Mesenteric fat pad (tissue), 1 donor: ENCODE measurements at places on chromosomes 13 and 19. TPM values are rescaled to one million over a fixed set of nuclear protein-coding genes. Genes with fewer than 3 reads are reported as not detected.

Gene IGFL2
- total RNA-seq, result not detected

Gene NHLRC3
- total RNA-seq, result 27.5 TPM

Gene F10
- 6.6 TPM for total RNA-seq

Gene GNG7
- 1.7 TPM for total RNA-seq

Gene PAF1
- 29.7 TPM for total RNA-seq

Gene SSC5D
- 13.9 TPM for total RNA-seq

Gene SEMA6B
- total RNA-seq, result 35.1 TPM

Gene PRTN3
- 0.32 TPM for total RNA-seq

Gene TBC1D4
- 44.5 TPM for total RNA-seq

Gene NMRK2
- not detected for total RNA-seq

Gene KLK3
- not detected for total RNA-seq

Gene IZUMO2
- total RNA-seq, result not detected

Gene KLF1
- total RNA-seq, result not detected

GRCh38 chr13:105338006-105338405, 1197.5 kb downstream of the EFNB2 start:
- DNase-seq, result no peak

DNA sequence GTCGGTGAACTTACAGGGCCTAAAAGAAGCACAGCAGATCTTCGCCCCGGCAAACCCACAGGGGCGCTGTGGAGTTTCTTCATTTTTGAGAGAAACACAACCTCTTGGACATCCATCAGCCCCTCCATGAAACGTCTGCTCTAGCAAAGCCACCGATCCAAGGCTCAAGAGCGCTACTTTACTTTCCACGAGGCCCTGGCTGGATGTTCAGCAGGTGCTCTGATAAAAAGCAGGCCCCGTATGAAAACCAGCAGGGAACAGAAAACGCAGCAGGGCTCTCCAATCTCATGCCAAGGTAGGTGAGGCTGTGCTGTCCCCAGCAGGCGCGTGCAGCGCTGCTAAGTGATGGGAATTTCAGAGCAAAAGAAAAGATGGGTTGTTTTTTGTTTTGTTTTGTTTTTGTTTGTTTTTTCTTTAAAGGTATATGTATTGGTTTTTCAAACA, 86.7 kb downstream of the IRS2 start:
- no peak for DNase-seq

DNA sequence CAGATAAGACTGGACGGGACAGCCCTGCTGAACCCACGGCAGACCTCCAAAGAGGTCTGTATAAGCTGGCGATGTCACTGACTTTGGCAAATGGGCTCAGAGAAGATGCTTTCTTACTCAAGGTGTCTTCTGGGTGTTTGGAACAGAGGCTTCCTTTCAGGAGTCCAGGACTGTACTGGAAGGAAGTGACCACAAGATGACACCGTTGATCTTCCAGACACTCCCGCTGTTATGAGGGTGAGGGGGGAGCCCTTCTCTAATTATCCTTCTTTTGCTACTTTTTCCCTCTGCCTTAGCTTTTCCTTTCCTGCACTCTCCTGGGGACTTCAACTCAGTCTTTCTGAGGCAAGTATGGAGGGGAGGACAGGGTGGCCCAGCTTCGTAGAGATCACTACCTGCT, 65.2 kb upstream of the ZNF599 start:
- no peak for DNase-seq

DNA sequence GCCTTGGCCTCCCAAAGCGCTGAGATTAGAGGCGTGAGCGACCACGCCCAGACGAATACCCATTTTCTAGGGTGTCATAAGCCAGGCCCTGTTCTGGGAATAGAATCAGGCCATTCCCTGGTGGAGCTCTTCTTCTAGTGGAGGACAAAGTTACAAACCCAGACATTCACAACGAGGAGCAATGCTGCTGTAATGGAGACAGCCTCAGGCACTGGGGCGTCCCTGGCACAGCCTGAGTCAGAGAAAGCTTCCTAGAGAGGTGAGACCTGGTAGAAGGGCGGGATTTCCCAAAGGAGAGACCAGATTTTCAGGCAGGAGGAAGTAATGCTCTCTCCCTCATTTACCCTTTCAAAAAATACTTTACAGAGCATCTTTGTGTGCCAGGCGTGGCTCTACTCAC, 12.7 kb downstream of the PRKCG start:
- DNase-seq, result no peak

GRCh38 chr13:109794095-109794494, 7.7 kb upstream of the IRS2 start:
- DNase-seq, result no peak

- DNase-seq, result no peak
Measured at GRCh38 chr13:33784738-33785137, 33.2 kb upstream of the RFC3 start.

DNA sequence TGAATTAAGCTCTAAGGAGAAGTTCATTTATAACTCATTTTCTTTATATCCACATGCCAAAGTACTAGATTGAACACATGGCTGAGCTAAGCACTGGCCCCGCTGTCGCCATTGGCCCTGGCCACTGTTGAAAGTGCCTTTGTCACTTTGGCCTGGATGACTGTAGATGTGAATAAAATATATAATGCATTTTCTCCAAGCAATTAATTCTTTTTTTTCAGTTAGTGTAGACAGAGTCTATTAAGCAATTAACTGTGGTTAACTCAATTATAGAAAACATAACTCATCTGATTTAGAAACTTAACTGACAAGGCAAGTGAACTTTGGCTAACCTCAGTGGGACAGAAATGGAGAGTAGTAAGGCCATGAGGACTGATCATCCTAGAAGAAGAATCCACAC, 965.6 kb downstream of the EFNB2 start:
- no peak for DNase-seq

DNA sequence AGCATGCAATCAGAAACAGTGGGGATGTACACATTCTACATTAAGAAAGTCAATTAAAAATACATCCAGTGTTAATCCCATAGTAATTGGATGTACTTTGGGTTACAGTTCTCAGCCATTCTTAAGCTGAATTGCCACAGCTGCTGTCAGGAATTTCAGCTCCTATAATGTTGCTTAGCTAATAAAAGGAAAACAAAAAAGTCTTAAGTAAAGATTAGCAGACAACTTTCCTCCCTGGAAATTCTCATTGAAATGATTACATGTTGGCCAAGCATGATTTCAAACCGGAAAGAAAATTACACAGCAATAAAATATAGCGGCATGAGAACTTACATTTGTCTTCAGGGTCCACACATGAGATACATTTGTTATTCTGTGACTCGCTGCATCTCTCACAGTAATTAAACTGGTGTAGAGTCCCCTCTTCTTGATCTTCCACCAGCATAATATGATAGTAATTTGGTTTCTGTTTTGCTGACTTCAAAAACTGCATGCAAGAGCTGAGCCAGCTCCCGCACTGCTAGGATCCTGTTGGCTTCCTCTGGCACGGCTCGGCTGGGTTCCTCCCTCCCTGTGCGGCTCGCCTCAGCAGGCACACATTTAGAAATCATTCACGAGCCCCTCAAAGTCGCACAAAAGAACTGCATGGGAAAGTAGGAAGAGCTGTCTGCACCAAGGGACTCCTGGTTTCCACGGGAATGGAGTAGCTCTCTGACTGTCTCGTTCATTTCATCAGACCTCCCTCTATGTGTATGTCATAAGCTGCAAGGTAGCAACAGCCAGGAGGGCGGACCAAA, at the start of gene HTR2A:
Gene HTR2A, minus strand, starts transcription at position 713 of the 797 bp plus-strand sequence. CDS start 1,147 bp downstream, outside the sequence.
- DNase-seq, result no peak

DNA sequence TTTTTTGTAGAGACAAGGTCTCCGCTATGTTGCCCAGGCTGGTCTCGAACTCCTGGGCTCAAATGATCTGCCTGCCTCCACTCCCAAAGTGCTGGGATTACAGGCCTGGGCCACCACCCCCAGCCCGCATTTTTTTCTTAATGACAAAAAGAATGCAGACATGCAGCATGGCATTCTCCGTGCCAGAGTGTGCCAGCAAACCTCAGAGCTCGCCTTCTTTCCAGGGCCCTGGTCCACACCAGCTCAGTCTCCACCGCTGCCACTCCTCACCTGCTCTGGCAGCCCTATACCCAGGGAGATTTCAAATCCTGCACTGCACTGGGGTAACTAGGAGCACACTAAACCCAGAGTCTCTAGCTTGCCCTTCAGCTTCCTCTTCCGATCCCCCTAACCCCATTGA, 41.7 kb downstream of the ZIC5 start:
- DNase-seq, result no peak

DNA sequence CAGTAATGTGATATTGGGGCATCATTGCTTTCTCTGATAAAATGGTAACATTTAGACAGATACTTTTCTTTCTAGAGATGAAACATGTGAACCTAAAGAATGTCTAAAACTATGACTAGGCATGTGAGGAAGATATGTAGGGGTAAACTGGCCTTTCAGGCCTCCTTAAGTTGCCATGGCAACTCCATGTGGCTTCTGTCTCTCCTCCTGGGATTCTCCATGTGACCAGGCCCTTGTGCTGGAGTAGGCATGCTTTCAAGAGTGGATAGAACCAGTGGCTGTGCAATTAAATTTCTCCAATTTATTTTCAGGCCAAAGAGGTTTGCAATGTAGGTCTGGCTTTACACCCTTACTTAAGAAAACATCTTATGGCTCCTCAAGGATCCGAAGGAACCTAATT, 130.8 kb downstream of the OLFM4 start:
- DNase-seq, result no peak

DNA sequence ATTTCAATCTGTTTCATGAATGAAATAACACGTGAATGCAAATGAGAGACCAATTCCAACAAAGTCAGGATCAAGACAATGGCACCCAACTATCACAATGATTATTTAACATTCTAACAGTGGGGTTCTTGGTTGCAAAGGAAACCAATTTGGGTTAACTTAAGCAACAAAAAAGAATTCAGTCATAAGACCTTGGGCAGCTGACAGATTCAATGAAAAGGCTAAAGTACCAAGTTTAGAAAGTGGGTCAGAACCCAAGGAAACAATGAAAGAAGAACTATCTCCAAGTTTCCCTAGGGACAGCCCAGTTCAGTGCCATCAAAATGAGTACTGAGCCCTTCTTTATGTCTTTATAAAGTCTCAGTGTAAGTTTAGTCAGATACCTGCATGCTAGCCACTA, 17.5 kb upstream of the SIGLEC14 start:
- DNase-seq, result no peak

DNA sequence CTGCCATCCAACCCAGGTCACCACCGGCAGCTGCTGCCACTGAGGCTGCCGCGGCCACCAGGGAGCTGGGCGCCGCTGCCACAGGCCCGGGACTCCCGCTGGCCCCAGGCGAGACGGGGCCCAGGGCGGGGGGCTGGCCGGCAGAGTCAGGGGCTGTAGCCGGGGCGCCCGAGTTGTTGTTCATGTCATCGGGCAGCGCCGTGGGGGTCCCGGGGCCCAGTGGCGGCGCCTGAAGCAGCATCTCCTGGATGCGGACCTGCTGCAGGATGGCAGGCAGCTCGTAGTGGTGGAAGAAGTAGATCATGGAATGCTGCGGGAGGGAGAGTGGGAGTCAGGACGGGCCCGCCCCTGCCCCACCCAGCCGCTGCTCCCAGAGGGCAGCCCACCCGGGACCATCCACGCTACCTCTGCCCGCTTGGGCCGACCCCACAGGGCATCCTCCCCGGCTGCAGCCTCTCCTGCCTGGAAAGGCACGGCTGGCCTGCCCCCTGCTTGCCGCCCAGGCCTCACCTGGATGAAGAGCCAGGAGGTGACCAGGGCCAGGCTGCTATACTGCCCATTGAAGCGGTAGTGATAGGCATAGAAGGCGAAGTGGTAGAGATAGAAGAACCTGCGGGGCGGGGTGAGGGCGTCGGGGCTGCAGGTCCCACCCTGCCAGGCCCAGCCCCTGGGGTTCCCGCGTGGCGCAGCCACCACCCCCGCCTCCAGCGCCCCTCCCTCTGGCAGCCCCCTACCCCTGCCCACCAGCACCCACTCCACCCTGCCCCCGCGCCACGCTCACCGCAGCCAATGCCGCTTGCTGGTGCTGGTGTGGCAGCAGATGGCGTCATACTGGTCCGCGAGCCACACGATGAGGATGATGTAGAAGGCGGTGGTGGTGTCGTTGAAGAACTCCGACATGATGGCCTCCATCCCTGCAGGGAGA, 10.1 kb downstream of the TMEM259 start:
- no peak for DNase-seq

- DNase-seq, result no peak
Measured at GRCh38 chr13:95221971-95222732, 79.1 kb downstream of the ABCC4 start.

- DNase-seq, result no peak
Measured at GRCh38 chr13:95697052-95697680, 20.2 kb downstream of the DNAJC3 start.

DNA sequence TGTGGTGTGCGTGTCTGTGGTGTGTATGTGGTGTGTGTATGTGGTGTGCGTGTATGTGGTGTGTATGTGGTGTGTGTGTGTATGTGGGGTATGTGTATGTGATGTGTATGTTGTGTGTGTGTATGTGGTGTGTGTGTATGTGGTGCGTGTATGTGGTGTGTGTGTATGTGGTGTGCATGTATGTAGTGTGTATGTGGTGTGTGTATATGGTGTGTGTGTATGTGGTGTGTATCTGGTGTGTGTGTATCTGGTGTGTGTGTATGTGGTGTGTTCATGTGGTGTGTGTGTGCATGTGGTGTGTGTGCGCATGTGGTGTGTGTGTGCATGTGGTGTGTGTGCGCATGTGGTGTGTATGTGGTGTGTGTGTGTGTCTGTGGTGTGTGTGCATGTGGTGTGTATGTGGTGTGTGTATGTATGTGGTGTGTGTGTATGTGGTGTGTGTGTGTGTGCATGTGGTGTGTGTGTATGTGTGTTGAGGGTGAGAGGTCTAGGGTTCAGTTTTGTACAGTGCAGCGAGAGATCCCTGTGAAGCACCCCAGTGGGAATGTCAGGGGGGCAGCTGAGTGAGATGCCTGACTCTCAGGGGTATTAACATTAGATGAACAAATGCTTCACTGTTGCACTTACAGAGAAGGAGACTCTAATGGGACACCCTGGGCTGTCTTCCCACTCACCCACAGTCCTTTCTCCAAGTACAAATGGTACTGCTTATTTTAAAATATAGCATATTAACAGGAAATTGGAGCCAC, 61.3 kb upstream of the MEDAG start:
- DNase-seq, result peak; percentile 39

- no peak for DNase-seq
Measured at GRCh38 chr13:34310539-34310938, 492.6 kb downstream of the RFC3 start.

GRCh38 chr13:66887088-66887487, 343.0 kb downstream of the PCDH9 start:
- DNase-seq, result no peak

- no peak for DNase-seq
Measured at GRCh38 chr13:100392709-100393630, 195.6 kb downstream of the GGACT start.

GRCh38 chr13:24184882-24185281, 24.4 kb downstream of the SPATA13 start:
- no peak for DNase-seq

GRCh38 chr13:77514336-77514726, 21.2 kb upstream of the SCEL start:
- DNase-seq, result no peak

DNA sequence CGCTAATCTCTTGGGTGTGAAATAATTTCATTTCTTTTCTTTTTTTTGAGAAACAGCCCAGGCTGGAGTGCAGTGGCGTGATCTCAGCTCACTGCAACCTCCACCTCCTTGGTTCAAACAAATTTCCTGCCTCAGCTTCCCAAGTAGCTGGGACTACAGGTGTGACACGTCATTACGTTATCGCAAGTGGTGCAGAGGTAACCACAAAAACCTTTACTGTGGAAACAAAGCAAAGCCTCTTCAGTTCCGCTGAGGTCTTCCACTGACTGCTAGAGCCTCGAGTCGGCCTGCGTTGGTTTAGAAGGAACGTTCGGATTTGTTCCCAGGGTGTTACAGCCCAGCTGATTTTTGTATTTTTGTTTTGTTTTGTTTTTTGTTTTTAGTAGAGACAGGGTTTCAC, 2.0 kb upstream of the ZNF784 start:
- DNase-seq, result no peak
